CD4-positive, alpha-beta memory T cell (primary cell): ENCODE measurements at places on chromosomes 12 and 14. TPM values are rescaled to one million over a fixed set of nuclear protein-coding genes. Genes with fewer than 3 reads are reported as not detected.

Gene CCNB1IP1
- 24.3 TPM for total RNA-seq

DNA sequence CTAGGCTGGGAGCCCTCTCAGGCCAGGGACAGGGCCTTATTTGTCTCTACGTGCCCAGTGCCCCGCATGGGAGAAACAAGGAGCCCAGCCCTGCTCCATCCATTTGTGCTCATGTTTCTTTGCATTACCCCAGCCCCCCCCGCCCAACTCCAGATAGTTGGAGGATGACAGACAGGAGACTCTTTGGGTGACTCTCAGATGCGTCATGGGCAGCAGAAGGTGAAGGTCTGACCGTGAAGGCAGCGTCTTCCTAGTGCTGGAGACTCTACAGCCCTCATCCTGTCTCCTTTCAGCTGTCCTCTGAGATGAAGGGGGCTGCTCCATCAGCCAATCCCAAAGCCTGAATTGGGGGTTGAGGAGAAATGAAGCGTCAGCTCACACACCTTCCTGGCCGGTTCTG is 283 bp upstream of the PSMB11 start:
- no peak for DNase-seq

DNA sequence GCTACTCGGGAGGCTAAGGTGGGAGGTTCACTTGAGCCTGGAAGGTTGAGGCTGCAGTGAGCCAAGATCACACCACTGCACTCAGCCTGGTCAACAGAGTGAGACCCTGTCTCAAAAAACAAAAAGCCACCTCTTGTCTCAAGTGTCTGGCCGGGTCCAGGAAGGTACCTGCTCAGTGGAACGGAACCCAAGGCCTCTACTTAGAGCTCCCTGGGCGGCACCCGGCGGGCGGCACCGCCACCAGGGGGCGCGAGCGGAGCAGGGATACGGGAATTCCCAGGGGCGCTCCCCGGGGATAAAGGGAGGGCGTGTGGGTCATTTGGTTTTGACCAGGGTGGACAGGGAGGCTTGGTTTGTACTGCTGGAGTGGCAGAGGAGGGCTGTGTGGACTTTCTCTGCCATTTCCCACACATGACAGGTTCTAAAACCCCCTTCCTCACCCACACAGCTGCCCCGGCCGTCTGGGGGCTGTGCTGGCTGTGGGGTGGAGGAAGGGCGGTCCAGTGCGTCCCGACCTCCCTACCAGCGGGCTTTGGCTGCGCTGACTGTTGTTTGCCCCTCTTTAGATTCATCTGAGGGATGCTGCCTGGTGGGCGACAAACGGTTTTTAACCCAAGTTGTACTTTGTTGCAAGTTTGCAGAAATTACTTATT is 91.4 kb downstream of the SETD3 start:
- no peak for DNase-seq

GRCh38 chr14:51006324-51006723 is 62.0 kb upstream of the PYGL start:
- no peak for DNase-seq

DNA sequence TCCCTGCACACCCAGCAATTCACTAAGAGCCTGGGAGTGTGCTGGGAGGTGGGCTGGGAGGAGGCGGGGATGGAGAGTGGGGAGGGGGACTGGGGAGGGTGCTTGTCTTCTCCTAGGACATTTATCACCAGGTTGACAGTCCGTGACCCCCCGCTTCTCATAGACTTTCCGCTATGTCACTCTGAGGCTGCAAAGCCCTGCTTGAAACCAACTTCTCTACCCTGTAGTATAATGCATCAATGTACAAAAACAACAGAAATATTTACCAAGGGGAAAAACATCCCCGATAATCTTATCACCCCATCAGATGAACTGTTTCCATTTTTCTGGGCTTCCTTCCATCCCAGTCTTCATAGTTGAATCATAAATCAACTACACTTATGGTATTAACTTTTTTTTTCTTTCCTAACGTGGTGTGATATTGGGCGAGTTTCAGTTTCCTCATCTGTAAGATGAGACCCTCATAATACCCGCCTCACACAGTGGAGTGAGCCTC is 28.6 kb upstream of the BATF start:
- DNase-seq, result no peak

- DNase-seq, result no peak
Observed at GRCh38 chr14:92340931-92341330, 18.0 kb downstream of the SLC24A4 start.

- no peak for DNase-seq
Observed at GRCh38 chr14:30748343-30748742, 126.0 kb upstream of the COCH start.

Gene DICER1
- total RNA-seq, result 62.8 TPM

Gene TAS2R20
- 1.3 TPM for total RNA-seq

DNA sequence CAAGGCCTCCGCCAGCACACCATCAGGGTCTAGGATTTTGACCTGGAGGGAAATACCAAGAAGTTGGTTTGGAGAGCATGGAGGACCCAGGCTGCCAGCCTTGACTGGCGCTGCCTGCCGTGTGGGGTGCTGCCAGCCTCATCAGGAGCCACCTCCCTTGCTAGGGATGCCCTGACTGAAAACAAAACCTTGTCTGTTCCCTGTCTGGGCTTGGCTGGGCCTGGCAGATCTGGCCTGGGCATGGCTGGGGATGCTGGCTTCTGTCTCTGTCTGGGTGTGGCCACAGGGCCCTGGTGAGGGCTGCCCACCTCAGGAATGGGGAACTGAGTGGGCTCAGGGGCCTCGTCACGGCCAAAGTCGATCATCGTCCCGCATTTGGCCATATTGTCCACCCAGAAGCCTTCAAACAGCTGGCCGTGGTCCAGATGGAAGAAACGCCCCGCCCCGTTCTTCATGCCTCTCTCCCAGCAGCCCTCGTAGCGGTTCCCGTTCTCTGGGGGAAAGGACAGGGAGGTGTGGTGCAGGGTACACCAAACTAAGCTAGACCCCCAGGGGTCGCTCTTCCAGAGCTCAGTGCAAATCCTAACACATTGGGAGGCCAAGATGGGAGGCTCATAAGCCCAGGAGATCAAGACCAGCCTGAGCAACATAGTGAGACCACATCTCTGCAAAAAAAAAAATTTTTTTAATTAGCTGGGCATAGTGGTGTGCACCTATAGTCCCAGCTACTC is 16.5 kb downstream of the MORN3 start:
- no peak for DNase-seq
